ENCODE measurements at places on chromosomes 3 and 15.

DNA sequence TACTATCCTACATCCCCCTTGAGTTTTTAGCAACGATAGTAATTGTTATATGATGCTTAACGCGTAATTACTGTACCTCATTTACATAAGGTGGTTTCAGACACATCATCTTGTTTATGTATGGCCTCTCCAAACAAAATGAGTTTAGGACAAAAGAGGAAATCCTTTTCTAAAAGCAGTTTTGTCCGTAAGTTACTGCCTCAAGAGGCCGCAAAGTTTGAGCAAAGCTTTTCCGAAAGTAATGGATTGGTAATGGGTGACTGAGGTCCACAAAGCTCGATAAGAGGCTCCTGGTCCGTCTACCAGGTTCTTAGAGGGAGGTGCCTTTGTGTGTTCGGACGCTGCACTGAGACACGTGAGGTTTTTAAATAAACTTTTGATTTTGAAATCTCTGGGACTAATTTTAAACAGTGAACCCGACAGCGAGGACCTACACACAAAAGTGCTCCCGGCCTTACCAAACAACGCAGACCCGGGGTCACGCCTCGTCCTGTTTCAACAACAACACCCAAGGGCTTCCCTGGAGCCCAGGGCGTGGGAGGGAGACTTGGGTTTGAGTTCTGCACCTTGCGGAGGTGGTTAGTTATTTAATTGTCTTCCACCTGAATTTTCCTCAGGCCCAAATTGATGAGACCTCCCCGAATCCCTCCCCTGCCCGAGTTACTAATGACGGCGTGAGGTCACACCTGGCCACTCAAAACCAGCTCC lies 456 bp upstream of the C15orf61 start:
- no peak for DNase-seq

GRCh38 chr15:40857601-40858341 lies 13.9 kb downstream of the SPINT1 start:
- peak; percentile 85 for DNase-seq

DNA sequence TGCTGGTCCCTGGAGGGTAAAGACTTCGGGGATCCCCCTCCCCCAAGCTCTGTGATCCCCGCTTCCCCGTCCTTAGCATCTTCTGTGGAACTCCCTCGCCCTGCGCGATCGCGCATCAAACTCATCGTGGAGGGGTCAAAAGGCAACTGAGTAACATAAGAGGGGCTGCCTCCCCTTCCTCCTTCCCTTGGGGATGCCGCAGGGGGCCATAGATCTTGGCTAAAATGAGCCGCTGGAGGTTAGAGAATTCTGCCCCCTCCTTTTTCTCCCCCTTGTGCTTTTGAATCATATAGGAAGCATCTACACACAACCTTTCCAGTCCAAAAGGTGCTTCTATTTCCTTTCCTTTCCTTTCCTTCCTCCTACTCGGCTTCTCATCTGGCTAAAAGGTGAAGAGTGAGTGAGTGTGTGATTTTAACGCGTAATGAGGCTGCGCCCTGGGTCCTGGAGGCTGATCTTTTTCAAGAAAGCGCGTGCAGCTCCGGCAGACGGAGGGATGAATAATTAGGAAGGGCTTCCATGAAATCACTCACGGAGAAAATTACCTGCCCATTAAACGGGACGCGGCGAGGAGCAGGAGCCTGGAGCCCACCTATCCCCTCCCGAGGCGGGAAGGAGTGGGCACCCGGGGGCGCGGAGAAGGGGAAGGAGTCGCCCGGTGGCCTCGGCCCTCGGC lies 831 bp upstream of the ROBO2 start:
- peak; percentile 73 for DNase-seq

GRCh38 chr3:14488286-14489041 lies 51.7 kb downstream of the GRIP2 start:
- no peak for DNase-seq

- peak; percentile 39 for DNase-seq
These were observed 249.4 kb upstream of the TPM1 start for GRCh38 chr15:62792986-62793751.

DNA sequence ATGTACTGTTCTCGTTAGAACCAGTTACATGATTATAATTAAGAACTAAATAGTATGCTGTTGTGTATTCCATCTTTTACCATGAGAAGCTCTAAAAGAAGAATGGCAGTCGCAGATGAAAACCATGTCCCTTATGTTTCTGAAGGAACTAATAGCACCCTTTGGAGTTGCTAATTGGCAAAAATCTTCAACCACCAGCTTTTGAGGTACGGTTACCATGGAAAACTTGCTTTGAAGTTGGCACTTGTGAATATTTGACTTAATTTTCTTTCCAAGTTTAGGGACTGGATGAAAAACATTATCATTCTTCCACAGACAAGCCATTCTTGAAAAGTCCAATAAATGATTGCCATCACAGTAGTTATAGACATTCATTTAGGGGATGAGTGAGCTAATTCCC lies 666.6 kb upstream of the ROBO1 start:
- DNase-seq: no peak

DNA sequence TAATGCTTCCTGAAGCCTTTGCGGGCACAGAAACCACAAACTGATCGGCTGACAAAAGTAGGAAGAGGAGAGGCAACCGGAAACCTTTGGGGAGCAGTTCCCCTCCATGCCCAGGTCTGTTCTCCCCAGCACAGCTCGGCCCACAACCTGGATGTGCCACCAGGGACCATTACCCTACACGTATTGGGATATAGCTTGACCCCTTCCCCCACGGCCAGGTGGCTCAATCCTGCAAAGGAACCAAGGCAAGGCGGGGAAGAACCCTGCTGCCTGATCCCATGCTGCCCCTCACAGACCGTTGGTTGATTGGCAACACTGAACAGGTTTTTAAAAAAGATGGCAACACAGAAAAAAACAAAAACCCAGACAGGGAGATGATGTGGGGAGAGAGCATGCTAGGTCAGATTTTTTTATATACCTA lies 19.7 kb upstream of the TCAIM start:
- peak; percentile 76 for DNase-seq

DNA sequence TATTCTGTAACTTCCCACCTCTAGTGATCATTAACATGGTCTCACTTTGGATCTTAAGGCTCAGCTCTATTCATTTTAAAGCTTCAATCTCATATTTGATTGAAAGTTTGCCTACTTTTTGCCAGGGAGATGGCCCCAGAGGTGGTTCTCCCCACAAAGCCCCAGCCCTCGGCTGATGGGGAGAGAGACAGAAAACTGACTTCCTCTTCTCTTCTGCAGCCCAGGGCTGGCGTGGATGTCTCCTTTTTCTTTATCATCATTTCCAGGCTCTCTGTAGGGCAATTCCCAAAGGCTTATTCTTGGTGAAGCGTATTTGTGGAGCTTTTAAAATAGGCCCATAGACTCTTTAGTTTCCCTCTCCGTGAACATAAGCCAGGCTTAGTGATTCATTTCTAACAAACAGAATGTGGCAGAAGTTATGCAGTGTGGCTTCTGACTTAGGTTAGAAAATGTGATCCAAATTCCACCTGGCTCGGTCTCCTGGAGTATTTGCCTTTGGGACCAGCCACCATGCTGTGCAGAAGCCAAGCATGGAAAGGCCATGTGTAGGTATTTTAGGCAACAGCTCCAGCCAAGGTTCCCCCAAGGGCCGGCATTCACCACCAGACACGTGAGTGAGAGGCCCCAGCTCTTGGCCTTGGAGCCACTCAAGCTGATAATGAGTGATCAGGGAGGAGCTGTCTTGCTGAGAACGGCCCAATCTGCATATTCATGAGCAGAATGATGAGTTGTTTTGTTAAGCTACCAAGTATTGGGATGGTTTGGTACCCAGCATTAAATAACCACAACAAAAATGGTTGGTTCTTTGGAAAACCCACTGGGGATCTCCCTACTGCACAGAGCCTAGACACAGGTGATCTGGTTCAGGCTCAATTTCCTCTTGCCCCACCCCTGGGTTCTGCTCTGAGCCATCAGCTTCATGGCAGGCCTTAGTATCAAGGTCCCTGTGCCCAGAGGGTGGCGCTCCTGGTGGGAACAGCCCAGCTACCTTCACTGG lies 353.2 kb upstream of the PROK2 start:
- DNase-seq: no peak

- DNase-seq: peak; percentile 97
These were observed 542 bp downstream of the PLOD2 start for GRCh38 chr3:146160321-146160963.

- DNase-seq: no peak
These were observed 9.2 kb downstream of the ZSCAN2 start for GRCh38 chr15:84609818-84610525.

DNA sequence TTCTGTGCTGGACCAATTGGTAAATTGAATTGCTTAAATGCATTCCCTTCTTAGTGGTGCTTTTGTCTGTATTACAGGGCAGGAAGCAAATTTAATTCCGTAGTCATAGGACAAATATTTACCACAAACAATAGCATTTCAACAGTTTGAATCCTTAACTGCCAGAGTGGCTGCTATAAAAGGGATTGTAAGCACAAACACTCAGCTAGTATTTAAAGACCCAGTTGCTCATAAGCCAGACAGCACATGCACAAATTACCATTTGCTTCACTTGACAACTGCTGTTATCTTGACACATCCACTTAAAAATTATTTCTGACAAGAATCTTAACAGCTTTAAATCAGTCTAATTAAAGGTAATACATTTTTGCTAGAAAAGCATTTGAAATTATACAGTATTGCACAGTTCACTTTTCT lies 490.2 kb upstream of the ADAMTS9 start:
- DNase-seq: no peak
